ENCODE measurements at places on chromosomes 12 and 14.
A peak's percentile ranks its signal among the peaks of the same experiment; 100 is the strongest.

- DNase-seq = no peak
Measured at GRCh38 chr12:57247041-57247440, 3.9 kb downstream of the STAC3 start.

GRCh38 chr14:51260225-51260624 lies 20.2 kb downstream of the TMX1 start:
- no peak for DNase-seq

GRCh38 chr14:70052990-70053389 lies 135.8 kb downstream of the SLC8A3 start:
- DNase-seq = peak; percentile 2

DNA sequence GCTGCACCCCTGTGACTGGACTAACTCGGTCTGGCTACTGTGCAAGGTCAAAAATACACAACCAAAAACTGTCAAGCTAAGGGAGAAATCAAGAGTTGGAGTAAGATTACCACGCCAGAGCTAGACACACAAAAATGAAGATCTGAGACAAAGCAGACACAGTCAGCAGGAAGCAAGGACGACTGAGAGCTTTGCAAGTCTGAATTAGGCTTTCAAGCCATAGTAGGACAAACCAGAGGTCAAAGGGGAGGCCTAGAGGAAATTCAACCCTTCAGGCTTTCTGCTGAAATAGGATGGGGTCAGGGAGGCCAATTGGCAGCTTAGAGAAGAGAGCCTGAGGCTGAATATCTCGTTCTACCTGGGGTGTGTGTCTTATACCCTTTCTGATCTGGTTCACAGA lies 117.3 kb downstream of the LLPH start:
- DNase-seq = no peak

GRCh38 chr12:2498964-2499500 lies 295.7 kb upstream of the FKBP4 start:
- no peak for DNase-seq

DNA sequence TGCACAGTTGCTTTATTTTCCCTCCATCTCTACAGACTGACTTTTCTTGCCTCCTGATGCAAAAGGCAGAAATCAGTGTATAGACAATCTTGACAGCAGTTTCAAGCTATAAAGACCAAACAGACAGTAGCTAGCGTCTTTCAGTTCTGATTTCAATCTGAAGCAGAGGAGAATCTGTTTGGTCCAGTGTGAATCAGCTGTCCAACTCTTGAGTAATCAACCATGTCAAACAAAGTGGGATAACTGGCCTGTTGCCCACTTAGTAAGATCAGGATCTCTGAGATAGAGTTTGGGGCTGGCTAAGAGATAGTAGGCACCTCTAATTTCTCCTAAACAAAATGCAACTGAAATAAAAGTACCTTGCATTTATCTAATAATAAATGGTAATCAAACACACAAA lies 797.4 kb upstream of the FBXO33 start:
- no peak for DNase-seq

DNA sequence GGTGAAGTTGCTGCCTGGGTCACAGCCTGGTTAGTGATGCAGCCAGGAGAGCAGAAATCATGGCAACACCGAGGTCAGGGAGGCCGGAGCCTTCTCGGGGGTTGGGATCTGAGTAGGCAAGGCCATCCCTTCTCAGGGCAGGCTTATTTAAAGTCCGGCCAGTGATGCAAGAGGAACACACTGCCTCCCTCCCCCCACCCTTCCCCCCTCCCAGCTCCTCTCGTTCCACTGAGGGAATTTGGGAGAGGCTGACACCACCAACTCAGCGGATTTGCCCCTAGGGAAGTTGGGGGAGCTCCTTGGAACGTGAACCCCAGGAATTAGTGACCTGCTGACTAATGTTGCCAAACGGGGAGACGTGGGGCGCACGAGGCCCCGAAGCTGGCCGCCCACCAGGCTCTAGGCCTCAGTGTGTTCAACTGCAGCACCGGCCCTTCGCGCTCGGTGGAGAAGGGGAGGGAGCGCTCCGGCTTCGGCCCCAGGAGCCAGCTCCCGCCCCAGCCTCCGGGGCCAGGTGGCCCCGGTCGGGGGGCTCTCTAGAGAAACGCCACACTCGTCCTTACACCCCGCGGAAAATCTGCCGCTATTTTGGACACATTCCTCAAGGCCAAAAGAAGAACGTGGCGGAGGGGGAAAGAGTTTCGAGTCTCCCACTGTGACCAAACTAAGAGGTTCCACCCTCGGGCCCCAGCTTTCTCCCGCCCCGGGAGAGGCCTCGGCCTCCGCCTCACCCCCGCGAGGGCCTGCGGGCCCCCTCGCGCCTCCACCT lies 1.6 kb downstream of the CTDSP2 start:
- peak; percentile 93 for DNase-seq

DNA sequence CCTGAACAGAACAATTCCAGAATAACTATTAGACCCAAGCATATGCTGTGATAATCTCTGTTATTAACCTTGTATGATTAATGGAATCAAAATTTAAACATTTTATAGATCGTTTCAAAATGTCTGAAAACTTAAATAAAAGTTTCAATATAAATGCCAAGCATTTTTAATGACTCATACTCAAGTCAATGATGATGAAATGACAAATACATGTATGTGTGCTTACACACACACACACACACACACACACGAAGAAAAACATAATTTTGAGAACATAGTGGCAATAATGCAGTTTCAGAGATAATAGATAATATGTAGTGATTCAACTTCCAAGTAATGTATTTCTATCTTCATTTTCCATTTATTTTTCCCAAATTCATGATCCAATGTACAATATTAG lies 384.9 kb upstream of the FOXG1 start:
- no peak for DNase-seq

DNA sequence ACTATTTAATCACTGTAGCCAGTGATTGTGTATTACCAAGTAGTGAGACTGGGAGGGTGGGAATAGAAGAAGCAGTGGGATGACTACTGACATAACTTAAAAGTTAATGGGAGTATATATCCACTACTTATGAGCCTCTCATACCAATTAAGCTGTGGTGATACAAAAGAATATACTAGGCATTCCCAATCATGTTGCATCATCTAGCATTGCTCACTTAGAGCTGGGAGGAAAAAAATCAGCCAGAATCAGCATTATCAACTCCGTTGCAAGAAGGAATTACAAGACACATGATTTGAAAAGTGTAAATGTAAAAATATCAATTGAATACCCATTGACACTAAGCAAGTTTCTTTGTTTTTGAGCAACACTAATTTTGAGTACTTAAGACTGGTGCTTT lies 745 bp upstream of the PPP1R36 start:
- DNase-seq = peak; percentile 62

GRCh38 chr12:27527512-27527911 lies 3.5 kb downstream of the PPFIBP1 start:
- no peak for DNase-seq

DNA sequence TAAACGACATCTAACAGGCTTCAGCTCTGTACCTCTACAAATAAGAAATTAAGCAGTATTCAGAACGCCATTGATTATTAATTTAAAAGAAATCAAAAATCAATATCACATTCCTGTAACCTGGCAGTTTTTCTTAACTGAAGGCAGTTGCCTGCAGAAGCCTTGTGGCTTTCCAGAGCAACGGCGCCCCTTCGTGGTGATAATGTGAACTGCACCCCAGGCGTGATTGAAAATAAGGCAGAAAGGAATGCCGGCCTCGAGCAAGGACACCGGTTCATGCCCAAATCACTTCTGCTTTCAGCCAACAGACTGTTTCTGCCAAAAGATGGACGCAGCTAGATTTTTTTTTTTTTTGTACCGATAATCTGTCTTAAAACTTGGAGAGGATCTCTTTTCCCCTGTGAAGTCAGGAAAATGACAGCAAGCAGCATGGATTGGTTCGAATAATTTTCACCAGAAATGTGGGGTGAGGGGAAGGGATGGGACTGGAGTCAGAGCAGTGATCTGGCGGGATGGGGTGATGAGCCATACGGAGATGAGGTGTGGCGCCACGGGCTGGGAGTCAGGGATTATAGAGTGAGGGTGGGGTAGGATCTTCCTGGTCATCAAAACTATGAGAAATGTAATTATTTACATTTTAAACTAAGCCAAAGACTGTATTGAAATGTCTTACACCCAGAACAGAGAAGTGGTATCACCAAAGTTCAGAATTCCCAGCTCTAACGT lies 473.0 kb downstream of the DPF3 start:
- DNase-seq = peak; percentile 49

- no peak for DNase-seq
Measured at GRCh38 chr12:110565894-110566871, 16.9 kb downstream of the PPTC7 start.

- DNase-seq = no peak
Measured at GRCh38 chr12:2212971-2213869, 160.4 kb downstream of the CACNA1C start.

DNA sequence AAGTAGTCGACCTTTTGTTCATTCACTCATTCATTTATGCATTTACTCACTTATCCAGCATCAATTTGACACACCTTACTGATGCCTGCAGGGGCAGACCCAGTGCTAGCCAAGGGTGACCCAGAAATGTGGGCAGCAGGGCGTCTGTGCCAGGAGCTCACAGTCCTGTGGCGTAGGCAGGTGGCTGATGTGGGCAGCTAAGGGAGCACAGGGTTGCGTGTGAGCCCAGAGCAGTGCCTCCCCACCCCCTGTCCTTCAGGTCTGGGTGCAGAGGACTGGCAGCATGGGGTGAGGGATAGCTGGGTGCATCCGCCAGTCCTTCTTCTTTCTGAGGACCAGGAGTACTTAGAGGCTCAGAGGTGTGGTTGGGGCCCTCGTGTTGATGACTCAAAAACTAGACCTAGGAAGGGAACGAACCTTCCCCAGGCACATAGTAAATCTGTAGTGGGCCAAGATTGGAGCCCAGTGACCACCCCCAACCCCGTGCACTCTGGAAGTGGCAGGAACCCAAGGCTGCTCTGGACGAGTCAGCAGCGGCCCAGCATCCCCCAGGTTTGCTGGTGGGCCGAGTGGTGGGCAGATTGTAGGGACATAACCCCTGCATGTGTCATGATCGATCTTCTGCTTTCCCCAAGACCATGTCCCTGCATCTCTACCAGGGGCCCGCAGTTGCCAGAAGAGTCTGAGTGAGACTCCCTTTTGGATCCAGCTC lies 63.9 kb downstream of the BEGAIN start:
- no peak for DNase-seq

DNA sequence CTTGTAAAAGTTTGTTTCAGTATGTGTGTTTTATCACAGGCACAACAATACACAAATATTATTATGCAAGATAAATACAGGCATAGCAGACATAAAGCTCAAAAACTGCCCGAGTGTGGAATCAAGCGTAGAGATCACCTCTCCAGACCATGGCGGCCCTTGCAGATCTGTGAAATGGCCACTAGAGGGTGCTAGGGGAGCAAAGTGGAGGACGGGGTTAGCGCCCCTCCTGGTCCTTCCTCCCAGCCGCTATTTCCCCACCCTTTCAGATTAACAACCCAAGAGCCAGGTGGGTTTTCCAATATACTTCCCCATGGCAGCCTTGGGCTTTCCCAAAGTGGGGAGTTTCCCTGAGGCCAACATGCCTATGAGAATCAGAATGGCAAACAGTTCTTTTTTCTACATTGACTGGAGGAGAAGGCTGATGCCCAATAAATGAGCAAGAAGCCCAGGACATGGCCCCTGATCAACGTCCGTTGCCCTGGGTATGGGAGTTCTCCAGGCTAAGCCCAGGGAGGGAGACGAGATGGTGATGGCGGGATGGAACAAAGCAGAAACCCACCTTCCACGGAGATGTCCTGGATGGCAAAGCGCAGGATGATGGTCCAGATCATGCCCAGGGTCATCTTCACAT lies 67.4 kb downstream of the ACTN1 start:
- DNase-seq = peak; percentile 64

DNA sequence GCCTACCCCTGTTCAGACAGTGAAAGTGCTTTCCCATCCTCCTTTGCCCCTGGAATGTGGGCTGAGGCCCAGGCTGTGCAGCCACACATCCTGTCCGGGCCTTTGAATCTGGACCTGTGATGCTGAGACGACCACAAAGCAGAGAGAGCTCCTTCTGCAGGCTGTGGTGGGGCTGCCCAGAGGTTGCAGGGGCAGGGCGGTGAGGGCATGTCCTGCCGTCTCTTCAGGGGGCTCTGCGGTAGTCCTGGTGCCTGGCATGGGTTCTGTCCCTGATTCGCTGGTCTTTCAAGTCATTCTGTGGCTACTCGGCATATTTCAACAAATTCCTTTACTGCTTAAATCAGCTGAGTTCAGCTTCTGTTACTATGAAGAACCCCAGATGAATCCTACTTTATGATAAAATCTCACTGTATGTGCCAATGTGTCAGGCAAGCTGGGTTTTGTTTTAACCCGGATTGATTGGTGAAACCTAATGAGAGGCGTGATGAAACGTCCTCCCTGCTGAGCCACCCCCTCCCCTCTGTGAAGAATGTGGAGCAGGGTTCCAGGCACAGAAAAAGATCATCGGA lies 63.4 kb upstream of the DICER1 start:
- DNase-seq = peak; percentile 59

- peak; percentile 70 for DNase-seq
Measured at GRCh38 chr12:11981121-11981733, 89.5 kb upstream of the BCL2L14 start.

DNA sequence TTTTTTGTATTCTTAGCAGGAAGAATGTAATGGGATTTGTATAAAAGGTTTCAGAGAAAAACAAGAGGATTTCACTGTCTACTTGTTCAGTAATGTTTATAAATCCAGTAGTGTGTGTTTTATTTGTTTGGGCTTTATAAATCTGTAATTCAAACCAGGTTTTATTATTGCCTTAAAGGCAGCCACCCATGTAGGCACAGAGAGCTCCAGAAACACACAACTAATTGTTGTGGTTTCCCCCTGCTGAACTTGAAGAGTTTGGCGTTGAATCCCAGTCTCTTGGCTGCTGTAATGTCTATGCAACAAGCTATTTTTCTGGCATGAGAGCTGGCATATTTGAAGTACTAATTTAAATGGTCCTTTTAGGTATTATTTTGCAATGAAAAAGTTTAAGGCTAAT lies 63.4 kb upstream of the SLCO1C1 start:
- DNase-seq = peak; percentile 69

DNA sequence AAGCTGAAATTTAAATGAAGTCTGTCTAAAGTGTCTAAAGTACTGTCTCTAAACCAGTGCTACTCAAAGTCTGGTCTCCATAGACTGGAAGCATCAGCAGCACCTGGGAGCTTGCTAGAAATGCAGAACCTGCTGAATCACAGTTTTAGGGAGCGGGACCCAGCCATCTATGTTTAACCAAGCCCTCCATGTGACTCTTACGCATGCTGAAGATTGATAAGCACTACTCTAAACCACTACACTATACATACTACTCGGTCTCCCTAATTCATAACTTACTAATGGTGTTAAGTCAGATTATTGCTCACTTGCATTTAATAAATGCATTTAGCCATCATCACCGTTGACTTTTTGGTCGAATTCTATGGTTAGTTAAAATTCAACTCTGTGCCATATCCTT lies 88.8 kb downstream of the SLC25A21 start:
- DNase-seq = no peak

All from AG10803 (cell line).